Omental fat pad (tissue), 4 donors: ENCODE measurements at places on chromosomes 4 and X.

DNA sequence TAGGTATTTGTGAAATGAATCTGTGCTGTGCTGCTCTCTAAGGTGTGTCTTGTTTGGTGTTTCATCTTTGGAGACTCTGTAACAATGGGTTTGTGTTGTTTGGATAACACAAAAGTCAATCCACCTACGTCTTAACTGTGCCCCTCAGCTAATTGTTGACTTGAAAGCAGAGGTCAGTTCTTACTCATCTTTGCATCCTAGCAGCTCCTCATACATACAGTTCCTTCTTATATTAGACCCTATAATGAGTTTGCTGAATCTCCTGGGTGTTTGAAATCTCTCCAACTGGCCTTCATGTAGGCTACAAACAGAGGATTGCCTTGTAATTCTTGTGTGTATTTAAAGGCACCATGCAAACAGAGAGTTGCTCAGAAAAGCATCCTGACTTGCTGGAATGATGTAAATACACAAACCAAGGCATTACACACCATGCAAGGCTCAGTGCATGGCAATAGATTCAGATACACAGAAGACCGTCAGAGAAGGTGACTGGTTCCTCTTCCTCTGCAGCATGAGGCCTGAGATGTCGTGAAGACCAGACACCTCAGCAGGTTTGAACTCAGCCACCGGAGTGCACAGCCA lies 220.0 kb upstream of the JADE1 start:
- DNase-seq: no peak

DNA sequence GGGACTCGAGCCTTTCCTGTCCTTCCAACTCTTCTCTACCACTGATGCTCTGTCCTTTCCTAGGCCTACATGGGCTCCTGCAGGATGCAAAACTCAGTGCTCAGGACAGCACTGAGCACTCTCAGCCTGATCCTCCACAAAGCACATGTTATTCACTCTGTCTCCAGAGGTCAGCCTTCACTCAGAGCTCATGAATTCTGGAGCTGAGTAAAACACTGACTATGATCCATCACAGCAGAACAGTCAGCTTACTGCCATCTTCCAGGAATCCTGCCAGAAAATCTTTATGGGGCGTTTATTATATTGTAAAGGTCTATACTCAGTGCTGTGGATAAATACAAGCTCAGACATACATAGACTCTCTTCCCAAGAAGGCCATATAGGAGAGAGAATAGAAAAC lies 121.5 kb upstream of the CPEB2 start:
- DNase-seq: no peak

DNA sequence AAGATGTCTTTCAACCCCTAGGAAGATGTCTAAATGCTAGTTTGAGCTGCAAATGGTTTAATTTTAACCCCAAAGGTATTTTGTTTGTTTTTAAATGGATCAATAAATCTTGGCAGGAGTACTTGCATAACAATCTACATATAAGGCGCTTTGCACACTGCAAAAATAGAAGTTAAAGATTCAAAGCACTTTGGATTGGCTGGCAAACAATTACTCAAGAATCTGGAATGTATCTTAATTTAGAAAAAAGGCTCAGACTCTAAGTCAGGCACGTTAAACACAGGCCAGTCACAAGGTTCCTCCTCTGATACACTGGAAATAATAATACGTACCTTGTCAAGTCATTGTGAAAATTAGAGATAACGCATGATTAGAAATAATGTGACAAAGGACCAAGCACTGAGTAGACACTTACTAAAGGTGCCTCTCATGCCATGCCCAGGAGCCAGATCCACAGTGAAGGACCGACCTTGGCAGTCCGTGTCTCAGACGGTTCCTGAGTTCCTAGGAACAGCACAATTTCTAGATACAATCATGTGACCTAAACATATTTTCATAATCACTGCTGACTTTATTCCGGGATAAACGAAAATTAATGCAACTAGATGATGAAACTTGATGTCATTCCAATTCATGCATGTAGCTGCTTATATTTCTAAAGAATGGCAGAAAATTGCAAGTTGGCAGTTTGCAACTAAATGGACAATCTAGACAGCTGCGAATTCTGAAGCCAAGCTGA lies 49.6 kb downstream of the PROM1 start:
- no peak for DNase-seq

DNA sequence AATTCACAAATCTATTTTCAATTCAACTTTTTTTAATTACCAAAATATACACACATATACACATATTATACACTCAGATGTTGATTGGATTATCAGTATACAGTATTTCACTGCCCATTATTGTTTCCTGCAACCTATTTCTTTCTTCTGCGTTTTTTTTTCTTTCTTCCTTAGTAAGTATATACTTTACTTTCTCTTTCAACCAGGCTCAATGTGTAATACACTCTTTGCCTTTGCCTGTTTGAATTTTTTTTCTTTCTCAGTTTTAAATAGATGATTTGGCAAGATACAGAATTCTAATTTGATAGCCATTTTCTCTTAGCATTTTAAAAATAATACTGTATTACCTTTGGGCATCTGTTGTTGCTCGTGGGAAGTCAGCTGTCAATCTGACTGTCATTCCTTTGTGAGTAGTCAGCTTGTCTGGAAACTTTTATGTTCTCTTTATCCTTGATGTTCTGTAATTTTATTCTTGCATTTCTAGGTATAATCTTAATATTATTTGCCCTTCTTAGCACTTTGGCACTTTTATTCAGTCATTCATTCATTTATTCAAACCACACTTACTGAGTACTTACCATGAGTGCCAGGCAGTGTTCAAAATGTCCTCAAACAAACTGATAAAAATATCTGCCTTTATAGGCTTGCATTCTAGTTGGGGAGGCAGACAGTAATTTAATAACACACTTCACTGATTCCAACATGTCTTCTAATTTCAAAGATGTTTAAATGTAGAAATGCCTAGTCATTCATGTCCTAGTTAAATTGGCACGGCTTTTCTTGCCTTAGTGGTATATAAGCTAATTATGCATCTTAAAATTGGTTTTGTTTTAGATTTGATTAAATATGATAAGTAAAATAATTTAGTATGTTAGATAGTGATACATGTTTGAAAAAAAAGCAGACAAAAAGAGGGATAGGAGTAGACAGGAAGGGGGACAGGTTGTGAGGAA lies 3.7 kb downstream of the USP38 start:
- DNase-seq: no peak

DNA sequence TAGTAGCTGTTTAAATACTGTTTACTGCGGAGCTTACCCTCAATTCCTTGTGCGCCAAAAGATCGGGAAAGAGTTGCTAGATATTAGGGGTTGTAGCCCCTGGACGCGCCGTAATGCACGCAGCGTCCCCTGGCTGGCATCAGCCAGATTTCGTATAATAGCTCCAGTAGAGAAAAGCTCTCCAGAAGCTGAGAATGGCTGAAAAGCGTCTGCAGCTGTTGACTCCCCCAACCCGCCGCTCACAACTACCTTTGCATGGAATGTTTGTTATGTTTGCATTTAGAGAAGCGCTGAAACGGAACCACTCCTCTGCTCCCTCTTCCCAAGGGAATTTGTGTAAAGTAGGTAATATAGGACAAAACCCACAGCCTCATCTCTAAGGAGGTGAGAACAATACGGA lies 3.7 kb downstream of the DOCK11 start:
- no peak for DNase-seq

DNA sequence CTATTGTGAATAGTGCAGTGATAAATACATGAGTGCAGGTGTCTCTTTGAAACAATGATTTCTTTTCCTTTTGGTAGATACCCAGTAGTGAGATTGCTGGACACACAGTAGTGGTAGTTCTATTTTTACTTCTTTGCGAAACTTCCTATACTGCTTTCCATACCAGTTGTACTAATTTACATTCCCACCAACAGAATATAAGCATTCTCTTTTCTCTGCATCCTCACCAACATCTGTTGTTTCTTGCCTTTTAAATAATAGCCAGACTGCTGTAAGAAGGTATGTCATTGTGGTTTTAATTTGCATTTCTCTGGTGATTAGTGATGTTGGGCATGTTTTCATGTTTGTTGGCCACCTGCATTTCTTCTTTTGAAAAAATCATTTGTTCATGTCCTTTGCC lies 105.9 kb downstream of the COL4A6 start:
- DNase-seq: no peak

DNA sequence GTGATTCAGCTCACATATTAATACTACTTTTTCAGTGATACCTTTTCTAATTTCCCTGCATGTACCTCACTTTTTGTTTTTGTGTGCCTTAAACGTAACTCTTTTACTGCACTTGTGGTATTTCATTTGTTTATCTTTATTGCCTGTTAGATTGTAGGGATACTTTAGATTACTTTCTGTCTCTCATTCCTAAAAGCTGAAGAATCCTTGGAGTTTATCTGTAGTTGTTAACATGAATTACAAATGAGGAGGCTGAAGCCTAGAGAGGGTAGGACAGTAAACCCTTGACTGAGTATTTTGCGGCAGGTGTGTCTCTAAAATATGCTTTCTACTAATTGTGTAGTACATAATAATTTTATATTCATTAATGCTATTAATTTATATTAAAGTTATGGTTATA lies 34.9 kb downstream of the BMP2K start:
- no peak for DNase-seq

DNA sequence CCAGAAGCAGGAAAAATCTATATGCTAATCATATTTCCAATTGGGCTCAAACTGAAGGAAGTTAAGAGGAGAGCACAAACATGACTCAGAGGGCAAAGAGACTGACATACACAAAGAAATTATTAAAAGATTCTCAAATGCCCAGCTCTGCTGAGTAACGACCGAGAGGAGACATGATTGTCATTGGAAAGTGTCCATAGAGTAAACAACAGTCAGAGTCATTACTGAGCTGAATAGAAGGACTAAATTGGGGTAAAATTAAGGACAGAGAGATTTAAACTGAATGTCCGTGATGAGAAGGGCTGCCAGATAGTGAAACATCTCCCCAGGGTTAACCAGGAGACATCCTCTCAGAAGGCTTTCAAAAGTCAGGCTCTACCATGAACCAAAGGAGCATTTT lies 111.2 kb upstream of the GALNT7 start:
- DNase-seq: no peak

DNA sequence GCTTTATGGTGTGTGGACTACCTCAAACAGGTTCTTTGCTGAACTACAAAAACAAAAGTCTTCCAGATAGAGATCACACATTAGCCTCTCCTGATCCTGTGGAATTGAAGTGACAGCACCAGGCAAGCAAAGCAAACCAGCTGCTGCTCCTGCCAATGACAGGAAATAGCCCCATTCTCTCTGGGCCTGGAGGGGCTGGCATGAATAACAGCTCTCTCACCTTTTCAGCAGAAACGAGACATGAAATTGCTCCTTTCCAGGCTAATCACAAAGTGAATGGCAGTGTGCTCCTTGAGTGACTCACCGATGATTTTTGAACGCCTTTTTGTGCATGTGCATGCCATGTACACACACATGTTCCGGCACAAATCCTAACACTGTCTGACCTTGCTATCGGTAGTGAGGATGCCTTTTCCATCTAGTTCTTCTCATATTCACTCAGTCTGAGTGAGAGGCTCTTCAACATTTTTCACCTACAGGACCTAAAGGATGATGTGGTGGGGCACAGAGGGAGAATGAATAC lies 24.4 kb downstream of the MFAP3L start:
- DNase-seq: no peak

- DNase-seq: no peak
Measured at GRCh38 chrX:121931567-121931966, 884.2 kb downstream of the GLUD2 start.

DNA sequence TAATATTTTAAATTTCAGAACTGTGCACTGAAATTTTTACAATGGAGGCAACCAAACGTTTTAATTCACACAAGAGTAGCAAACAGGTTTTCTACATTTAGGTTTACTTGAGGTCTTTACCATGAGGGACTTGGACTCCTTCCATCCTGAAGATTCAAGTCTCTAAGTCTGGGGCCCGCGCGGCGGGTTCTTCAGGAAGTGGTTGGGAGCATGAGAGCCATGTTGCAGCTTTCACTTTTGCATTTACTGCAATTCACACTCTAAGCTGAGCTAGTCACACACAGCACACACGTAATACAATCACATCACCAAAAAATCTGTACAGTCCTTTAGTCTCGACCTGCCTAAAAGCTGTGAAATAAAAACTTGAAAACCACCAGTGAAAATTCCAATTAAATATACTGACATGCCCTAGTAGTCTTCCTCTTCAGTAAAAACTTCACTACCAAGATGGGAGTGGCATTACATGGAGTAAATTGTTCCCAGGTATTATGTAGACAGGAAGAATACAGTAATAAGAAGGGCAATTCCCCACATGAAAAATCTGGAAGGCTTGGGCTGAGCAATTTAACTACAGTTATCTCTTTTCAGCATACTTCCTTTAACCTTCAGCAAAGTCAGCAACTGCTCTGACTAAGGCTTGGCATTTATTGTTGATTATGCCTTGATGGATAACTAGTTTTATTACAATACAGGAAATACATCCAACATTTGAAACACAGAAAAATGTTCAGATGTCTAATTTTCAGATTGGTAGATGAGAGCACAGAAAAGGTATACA lies 571.1 kb upstream of the DIPK2B start:
- DNase-seq: no peak

DNA sequence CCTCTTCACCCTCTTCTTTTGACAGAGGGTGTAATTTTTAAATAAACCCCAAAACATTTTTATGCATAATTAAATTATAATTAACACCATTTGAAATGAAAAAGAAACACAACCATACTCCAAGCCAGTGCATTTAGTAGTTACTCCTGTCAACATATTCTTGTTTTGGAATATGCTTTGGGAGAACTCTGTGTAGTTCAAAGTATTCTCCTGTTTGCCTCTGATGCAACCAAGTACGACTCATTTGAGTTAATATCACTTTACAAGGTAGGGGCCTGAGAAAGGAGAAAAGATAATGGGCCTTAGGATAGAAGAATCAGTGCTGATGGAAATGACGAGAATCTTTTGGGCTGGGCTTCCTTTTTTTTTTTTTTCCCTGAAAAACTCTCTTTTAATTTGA lies 2.7 kb downstream of the PTPN13 start:
- DNase-seq: no peak

- no peak for DNase-seq
Measured at GRCh38 chrX:76148041-76148665, 24.7 kb upstream of the PBDC1 start.

GRCh38 chr4:119692001-119692400 lies 63.4 kb upstream of the PDE5A start:
- DNase-seq: no peak

- no peak for DNase-seq
Measured at GRCh38 chrX:140088438-140088837, 123.1 kb upstream of the CXorf66 start.

DNA sequence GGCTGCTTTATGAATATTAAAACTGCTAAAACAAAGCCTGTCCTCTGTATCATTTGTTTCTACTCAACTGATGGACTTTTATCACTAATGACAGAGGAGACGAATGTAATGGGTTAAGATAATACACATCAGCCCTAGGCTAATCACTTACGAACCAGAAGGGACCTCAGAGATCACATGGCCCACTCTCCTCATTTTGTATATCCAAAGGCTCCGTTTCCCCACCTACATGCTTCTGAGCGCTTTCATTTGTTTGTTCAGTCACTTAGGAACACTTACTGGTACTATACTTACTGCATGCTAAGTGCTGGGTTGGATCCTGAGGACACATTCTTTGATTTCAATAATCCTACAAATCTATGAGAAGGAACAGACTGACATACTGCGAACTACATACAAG lies 169.3 kb downstream of the CEP135 start:
- DNase-seq: no peak
